ENCODE measurements at places on chromosomes 2 and 18.

DNA sequence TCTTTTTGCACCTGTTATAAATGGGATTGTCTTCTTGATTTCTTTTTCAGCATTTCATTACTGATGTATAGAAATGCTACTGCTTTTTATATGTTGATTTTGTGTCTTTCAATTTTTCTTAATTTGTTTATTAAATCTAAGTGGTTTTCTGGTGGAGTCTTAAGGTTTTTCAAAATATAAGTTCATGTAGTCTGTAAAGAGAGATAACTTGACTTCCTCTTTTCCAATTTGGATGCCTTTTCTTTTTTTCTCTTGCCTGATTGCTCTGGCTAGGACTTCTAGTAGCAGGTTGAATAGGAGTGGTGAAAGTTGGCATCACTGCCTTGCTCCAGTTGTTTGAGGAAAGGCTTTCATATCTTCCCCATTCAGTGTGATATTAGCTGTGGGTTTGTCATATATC lies 28.6 kb upstream of the GALNT5 start:
- DNase-seq = no peak

DNA sequence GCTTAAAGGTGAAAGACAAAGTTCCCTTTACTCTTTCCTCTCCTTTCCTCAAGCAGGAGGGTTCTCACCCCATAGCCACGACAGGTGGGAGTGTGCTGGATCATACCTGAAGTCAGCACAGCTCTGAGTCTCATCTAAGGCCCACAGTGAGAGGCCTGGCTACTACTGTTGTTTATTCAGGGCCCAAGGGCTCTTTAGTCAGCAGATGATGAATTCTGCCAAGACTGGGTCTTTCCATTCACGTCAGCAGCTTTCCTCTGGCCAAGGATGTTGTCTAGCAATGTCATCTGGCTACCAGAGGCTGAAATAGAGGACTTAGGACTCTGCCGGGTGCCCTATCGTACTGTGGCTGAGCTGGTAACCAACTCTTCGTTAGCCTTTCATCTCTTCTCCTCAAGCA lies 308.4 kb upstream of the THUMPD2 start:
- DNase-seq = no peak

DNA sequence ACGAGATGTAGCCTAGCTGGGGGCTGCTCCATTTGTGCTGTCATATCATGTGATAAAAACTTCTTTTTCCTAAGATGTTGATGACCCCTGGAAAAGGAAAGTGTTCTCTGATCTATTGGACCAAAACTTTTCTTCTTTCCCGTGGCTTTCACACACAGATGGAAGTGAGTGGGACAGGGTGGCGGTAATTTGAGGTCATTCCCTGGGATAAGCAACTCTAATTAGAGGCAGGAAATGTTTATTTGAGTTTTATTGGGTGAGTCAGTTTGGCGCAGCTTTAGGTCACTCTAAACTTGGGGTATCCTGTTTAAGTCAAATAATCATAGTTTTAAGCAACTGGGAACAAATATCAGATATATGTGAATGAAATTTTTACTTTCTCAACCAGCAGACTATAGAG lies 221.0 kb upstream of the EPAS1 start:
- DNase-seq = no peak

DNA sequence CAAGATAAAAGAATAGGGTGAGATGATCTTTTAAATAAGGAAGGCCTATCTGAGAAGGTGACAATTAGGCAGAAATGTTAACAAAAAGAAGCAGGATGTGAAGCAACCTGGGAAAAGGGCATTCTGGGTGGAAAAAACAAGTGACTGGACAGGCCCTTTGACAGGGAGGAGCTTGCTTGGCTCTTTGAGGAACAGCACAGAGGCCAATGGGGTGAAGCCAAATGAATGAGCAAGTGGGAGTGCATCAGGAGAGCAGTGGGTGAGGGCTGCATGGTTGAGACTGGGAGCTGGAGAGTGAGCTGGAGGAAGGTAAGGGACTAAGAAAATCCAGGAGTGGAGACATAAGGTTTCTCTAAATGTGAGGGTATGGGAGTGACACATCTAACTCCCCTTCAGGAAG lies 126.9 kb downstream of the TDRD15 start:
- no peak for DNase-seq

DNA sequence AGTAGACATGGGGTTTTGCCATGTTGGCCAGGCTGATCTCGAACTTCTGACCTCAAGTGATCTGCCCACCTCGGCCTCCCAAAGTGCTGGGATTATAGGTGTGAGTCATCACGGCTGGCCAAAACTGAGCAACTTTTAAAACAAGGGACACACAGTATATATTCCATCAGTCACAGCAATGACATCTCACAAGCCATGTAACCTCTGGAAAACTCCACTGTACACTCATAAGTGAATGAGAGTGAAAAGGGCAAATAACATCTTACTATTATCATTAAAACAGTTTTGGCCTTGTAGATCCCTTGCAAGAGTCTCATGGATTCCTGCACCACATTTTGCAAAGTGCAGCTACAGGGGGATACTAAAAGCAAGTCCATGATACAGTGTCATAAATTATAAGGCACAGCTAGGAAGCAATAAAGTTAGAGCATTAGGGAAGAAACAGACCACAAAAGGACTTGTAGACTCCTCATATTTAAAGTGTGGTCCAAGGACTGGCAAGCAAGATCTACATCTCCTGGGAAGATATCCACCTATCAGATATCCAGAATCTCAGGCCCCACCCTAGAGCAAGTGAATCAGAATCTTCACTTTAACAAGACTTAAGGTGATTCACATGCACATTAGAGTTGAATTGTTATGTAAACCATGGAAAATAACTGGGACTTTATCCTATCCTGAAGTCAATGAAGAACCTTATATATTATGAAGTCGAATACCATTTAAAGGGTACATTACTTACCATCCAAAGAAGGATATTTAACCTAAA lies 5.7 kb downstream of the SMC6 start:
- no peak for DNase-seq

- no peak for DNase-seq
Measured at GRCh38 chr2:46647766-46648742, 168.7 kb downstream of the TMEM247 start.

GRCh38 chr2:2016651-2017311 lies 272.5 kb upstream of the PXDN start:
- DNase-seq = no peak

Data from CD4-positive, alpha-beta T cell treated with Interferon gamma for 1 hour (primary cell).